ENCODE measurements at places on chromosomes 13 and 19. TPM values are rescaled to one million over a fixed set of nuclear protein-coding genes. Genes with fewer than 3 reads are reported as not detected.

PCDH9 gene
- total RNA-seq, result under 0.01 TPM

MUC16 gene
- total RNA-seq, result not detected

CTU1 gene
- 5.9 TPM for total RNA-seq

TMEM272 gene
- total RNA-seq, result not detected

ZNF675 gene
- 6.7 TPM for total RNA-seq

CRB3 gene
- total RNA-seq, result not detected

FBXL12 gene
- total RNA-seq, result 41.6 TPM

MBD3L2 gene
- total RNA-seq, result not detected

ZNF850 gene
- total RNA-seq, result 9.2 TPM

ZNF526 gene
- 18.2 TPM for total RNA-seq

CEACAM19 gene
- 1.3 TPM for total RNA-seq

FUT2 gene
- total RNA-seq, result not detected

FUT6 gene
- not detected for total RNA-seq

P2RY11 gene
- 1.3 TPM for total RNA-seq

FCAR gene
- total RNA-seq, result not detected

PDE4C gene
- total RNA-seq, result 0.29 TPM

BEST2 gene
- not detected for total RNA-seq

Data from placental pericyte (primary cell).